ENCODE measurements at places on chromosomes 7 and 10. TPM values are rescaled to one million over a fixed set of nuclear protein-coding genes. Genes with fewer than 3 reads are reported as not detected.
A peak's percentile ranks its signal among the peaks of the same experiment; 100 is the strongest.

The HOXA10 gene
- 46.1 TPM for total RNA-seq

The SFRP4 gene
- total RNA-seq: not detected

The NCF1 gene
- total RNA-seq: not detected

The RBM20 gene
- total RNA-seq: 1.3 TPM

The CFTR gene
- total RNA-seq: not detected

GRCh38 chr7:27459021-27459730, 203.5 kb downstream of the HIBADH start:
- no peaks in the 10 kb centered on the region for H3K36me3 ChIP-seq
- no peak overlapping the region for H3K4me3 ChIP-seq
- no peak overlapping the region for H3K27ac ChIP-seq
- no peaks in the 10 kb centered on the region for H3K27me3 ChIP-seq
- peak; percentile 14 for DNase-seq

GRCh38 chr10:108788891-108789290, 1134.4 kb downstream of the XPNPEP1 start:
- H3K4me1 ChIP-seq: peaks cover 48% of the 10 kb centered on the region
- peak overlapping the region; percentile 98 for H3K27ac ChIP-seq
- no peaks in the 10 kb centered on the region for H3K27me3 ChIP-seq

- peak; percentile 66 for DNase-seq
- no peaks in the 10 kb centered on the region for H3K27me3 ChIP-seq
- no peaks in the 10 kb centered on the region for H3K36me3 ChIP-seq
- H3K4me3 ChIP-seq: no peak overlapping the region
- H3K4me1 ChIP-seq: peaks cover 21% of the 10 kb centered on the region
- peak overlapping the region; percentile 65 for H3K27ac ChIP-seq
Measured at GRCh38 chr7:47724335-47724982, 142.5 kb upstream of the TNS3 start.

- no peak overlapping the region for H3K27ac ChIP-seq
- peaks cover 12% of the 10 kb centered on the region for H3K36me3 ChIP-seq
- DNase-seq: no peak
- H3K4me1 ChIP-seq: no peaks in the 10 kb centered on the region
Measured at GRCh38 chr10:68047122-68047521, 28.0 kb downstream of the HERC4 start.

DNA sequence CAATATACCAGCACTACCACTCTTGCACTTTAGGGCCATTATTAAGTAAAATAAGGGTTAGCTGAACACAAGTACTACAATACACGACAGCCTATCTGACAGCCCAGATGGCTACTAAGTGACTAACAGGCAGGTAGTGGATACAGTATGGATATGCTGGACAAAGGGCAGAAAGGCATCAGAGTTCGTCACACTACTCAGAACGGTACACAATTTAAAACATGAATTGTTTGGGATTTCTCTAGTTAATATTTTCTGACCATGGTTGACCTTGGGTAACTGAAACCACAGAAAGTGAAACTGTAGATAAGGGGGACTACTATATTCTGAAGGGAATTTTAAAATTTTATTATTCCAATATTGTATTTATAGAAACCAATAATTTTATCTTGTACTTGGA, 101.3 kb upstream of the SKAP2 start:
- H3K27me3 ChIP-seq: no peaks in the 10 kb centered on the region
- H3K4me1 ChIP-seq: no peaks in the 10 kb centered on the region
- H3K36me3 ChIP-seq: no peaks in the 10 kb centered on the region
- no peak overlapping the region for H3K4me3 ChIP-seq
- H3K27ac ChIP-seq: no peak overlapping the region

DNA sequence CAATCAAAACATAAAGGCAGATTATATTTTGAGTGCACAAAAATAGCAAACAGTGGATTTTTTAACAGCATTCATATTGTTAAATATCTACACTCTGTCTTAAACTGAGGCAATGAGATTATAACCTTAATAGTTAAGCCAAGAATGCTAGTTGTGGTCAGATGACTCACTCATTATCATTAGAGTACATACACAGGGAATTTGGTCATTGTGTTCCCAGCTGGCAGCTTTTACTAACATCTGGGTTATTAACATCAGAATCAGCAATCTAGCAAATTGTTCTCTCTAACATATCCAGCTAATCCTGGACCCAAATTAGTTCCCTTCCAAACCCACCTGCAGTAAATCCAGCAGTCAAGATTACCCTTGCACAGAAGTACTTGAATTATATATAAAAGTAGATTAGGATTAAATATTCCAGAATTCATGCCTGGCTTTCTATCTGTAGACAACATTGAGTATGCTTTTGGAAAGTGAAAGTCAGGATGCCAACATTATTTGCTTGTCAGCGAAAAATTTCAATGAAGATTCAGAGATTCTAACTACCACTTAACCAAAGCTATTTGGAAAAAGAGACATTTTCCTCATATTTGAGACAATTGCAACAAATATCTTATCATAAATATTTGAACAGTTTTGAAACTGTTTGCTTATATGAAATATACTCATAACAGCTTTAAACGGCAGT, 1035.6 kb upstream of the PHF14 start:
- H3K36me3 ChIP-seq: no peaks in the 10 kb centered on the region
- no peak overlapping the region for H3K27ac ChIP-seq
- no peaks in the 10 kb centered on the region for H3K4me1 ChIP-seq

DNA sequence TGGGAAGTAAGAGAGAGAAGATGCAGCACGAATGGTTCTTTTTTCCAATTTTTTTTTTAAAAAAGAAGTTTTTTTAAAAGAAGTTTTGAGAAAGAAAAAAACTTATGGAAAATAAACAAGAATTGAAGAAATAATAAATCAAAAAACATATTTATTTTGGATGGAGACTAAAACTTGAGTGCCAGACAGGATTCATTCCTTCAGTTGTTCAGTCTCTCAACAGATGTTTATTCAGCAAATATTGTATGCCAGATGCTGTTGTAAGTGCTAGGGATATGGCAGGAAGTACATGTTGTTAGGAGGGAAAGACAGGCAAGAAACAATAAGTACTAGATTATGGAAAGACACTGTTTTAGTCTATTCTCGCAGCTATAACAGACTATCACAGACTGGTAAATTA, 750.7 kb upstream of the PHF14 start:
- H3K27me3 ChIP-seq: no peaks in the 10 kb centered on the region
- H3K4me1 ChIP-seq: no peaks in the 10 kb centered on the region
- H3K4me3 ChIP-seq: no peak overlapping the region
